ENCODE measurements at places on chromosomes 16 and 17.

- no peak for DNase-seq
These were observed 21.6 kb upstream of the CDH1 start for GRCh38 chr16:68715471-68715870.

DNA sequence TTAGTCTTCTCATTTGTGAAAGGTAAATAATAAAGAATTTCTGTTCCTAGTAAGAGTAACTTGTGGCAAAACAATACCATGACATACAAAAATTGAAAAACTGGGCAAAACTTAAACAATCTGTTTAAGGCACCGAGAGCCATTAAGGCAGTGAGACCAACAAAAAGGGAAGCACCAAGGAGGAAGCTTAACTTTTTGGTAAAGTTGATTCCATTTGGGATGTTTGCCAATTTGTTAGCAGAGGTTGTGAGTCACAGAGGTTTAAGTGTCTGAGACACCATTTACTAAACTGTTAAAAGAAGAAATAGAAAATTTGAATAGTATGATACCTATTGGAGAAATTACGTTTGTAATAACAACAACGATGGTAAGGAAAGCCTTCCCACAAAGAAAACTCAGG, 4.9 kb downstream of the SLC35G3 start:
- no peak for DNase-seq

DNA sequence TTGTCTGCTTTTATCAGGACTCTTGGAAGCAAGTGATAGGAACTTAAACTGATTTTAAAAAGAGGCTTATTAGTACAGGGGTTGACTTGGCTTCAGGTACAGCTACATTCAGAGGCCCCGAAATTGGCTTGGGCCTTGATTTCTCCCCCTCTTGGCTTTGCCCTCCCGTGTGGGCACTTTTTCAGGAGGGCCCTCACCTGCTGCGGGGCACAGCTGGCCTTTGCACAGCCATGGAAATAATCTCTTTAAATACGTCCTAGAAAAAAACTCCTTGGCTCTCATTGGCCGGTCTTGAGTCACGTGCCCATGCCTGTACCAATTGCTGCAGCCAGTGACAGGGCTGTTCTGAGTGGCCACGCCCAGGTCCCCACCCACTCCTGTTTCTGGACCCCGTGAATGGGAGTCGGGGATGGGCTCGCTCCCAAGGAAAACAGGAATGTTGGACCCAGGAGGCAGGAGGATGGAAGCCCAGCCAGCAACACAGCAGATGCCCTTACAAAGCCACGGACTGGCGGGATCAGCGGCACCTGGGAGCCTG, 15.0 kb downstream of the CA5A start:
- no peak for DNase-seq

GRCh38 chr16:22192261-22193062, 13.6 kb upstream of the EEF2K start:
- peak; percentile 49 for DNase-seq

DNA sequence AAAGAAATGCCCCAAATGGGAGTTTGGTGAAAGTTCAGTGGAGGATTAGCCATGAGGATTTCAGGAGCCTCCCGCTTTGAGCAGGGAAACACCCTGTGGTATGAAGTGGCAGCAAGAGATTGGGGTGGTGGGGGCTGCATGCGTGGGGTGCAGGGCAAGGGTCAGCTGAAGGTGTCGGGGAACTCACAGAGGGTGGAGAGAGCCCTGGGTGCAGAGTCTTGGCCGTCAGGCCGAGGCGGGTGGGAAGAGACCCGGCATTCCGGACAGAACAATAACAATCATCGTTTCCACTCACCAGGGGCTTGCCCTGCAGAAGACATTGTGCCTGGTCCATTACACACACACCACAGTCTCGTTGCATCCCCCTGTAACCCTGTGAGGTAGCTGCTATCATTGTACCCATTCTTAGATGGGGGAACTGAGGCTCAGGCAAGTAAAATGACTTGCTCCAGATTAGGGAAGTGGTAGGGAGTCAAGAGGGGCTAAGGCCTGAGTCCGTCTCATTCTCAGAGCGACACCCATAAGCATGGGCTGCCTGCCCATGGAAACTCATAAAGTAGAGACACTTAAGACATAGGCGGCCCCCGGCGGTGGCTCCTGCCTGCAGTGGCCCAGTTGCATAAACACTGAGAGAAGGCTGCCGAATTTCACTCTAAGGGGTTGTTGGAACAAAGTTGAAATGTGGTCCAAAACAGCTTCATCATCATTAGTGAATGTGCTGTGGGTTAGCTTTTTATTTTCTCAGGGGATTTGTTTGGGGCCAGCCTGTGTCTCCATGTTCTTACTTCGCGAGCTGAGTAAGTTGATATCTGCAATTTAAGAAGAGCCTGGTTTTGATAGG, 93.3 kb downstream of the CMIP start:
- no peak for DNase-seq

DNA sequence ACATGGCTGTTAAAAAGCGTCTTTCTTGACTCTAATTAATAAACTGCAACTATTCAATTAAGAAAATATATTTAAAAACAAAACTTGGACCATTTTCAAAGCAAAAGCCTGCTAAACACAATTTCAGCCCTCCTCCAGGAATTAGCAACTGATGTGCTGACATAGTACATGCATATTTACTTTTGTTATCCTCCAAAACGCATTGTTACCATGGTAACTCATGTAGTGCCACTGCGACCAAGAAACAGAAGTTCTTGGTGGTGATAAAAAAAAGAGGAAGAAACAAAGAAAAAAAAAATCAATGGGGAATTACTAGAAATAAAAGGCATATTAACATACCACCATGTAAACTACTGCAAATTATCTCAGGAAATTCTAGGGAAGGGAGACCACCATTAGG, 793.4 kb upstream of the CDH8 start:
- no peak for DNase-seq

DNA sequence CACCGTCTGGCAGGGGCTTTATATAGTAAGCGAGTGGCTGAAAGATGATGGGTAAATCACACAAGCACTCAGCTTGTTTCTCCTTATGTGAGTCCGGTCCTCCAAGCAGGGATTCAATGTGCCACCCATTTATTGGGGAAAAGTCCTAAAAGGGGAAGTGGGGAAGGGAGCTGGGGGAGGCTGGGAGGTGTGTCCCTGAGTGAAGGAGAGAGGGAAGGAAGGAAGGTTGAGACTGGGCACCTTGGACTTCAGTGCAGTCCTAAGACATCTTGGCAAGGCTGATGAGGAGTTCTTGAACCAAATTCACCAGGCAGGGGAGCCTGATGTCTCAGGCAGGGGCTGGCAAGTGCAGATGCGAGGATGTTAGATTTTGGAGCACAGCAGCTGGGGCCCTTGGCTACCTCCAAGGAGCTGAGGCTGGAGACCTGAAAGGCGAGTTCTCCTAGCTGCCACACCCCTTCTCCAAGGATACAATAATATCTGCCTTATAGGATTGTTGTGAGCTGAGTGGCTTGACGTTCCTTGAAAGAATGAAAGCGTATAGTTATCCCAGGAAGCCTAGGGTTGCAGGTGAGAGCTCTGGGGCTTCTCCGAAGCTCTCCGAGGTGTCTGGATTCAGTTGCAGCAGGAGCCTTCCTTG, 23.0 kb upstream of the CYLD start:
- no peak for DNase-seq

- no peak for DNase-seq
These were observed 4.4 kb upstream of the CYLD start for GRCh38 chr16:50737420-50737959.

DNA sequence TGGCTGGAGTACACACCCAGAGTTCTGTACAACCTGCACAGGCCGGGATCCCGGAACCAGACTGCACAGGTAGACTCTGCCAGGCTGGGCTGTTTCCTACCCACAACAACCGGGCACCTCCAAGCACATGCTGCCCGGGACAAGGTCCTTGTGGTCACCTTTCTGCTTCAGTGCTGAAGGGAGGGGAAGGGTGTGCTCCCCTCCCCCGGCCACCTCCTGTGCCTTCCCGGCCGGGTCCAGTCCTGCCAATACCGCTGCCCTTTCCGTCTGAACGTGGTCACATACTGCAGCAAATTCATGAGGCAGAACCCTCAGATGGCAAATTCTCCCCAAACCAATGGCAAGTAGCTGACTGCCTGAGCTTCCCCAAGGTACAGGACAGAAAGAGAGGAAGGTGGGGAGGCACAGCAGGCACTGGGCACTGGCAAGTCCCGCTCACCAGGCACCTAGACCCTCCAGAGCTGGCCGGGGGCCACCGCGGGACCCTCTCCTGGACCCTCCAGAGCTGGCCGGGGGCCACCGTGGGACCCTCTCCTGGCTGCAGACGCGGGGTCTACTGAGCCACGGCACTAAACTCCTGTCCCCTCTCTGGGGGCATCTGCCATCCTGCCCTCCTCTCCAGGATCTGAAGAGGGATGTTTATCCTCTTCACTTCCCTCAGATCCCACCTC, 22.8 kb downstream of the SLC43A2 start:
- no peak for DNase-seq

DNA sequence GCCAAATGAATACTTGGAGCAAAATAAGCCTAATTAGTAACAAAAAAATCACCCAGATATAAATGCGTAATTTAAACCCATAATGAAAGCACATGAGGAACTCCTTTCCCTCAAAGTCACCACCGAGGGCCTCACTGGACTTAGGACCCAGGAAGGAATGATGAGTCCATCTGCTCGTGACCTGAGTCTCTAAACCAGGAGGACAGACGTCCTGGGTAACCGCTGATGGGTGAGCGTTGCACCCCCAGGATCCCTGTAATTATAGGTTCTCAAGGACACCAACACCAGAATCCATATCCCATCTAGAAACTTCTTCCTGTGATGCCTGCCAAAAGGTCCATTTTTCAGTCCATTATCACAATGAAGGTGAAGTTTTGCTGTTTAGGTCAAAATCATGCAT, 121.4 kb downstream of the ZNF778 start:
- no peak for DNase-seq

- no peak for DNase-seq
These were observed 2.1 kb downstream of the CPPED1 start for GRCh38 chr16:12801511-12802042.

GRCh38 chr17:2700030-2700490, 11.5 kb downstream of the CLUH start:
- DNase-seq, result no peak

- peak; percentile 68 for DNase-seq
These were observed 16.6 kb upstream of the DLX4 start for GRCh38 chr17:49952209-49952911.

DNA sequence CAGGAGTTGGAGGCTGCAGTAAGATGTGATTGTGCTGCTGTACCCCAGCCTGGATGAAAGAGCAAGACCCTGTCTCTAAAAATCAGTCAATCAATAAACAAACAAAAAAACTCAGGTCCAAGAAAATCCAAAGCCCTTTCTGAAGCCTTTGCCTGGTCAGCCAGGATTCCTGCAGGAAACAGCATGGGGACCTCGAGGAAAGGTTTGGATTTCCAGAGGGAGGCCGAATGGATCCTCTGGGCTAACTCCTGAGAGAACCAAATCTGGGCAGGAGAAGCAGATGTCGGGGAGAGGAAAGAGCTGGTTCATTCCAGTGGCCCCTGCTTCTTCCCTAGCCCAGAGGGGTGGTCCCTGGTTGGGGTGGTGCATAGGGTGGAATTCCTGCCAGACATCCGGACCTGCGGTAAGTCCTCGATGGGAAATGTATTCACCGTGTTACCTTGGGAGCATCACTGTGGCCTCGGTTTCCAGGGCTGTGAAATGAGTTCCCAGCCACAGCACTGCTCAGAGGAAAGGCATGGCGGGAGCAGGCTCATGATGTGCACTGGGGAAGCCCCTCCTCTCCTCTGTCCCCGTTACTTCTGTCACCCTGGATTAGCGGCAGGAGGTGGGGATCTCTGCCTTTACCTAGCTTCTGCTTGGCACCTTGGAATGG, 75.1 kb downstream of the CYLD start:
- DNase-seq, result no peak

DNA sequence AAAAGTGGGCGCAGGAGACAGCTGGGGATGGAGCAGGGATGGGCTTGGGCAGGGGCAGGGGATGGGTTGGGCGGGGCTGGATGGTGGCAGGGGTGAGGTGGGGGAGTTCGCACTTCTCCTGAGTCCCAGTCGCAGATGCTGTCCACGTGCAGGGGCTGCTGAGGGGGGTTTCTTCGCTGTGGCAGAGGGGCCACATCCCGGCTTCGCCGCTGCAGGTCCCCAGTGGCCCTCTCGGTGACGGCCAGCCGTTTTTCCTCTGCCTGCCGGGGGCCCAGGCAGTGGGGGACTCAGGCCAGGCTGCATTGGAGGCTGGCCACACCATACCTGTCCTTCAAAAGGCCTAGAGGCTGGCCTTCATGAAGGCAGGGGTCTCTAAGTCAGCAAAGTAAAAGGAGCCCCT, 8.3 kb downstream of the EVPL start:
- DNase-seq, result no peak

DNA sequence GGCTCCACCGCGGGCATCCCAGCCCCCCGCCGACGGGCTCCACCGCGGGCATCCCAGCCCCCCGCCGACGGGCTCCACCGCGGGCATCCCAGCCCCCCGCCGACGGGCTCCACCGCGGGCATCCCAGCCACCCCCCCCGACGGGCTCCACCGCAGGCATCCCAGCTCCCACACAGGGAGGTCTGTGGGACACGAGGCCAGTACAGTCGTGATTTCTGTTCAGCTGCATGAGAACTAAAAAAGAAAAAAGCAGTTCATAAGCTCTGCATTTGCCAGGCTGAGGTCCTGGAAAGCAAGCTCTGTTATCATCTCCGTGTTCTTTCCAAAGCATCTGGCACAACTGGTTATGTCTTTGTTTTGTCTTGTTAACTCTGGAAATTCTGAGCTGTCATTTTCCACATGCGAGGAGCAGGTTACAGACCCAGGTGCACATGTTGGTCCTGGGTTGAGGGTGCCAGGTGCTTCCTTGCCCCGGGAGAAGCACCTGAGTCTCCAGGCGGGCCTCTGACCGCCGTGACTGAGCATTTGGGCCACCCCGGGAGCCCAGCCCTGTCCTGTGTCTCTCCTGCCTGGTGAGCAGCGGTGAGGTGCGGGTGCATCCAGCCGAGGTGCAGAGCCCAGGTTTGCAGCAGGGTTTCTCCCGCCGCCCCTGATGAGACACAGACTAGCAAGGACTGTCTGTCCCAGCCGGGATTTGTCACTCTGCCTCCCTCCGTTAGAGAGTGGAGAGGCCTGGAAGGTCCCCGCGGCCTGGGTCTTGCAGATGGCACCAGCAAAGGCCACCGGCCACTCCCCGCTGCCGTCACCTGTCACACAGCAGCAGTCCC, 9.9 kb upstream of the WFIKKN1 start:
- no peak for DNase-seq

DNA sequence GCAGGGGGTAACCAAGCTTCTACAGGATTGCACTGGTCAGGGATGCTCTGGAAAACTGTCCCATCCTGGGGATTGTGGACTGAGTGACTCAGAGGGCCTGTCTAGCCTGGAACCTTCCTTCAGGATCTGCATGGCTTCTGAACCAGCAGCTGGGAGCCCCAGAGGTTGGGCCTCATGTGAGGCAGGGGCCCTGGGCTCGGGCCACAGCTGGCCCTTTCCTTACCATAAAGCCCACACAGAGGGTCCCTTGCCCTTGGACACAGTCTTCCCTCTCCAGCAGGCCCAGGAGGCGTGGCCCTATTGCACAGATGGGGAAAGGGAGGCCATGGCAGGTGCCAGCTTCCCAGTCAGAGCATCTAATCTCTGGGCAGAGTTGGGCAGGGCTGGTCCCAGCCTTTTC, 30.5 kb downstream of the ADCY7 start:
- DNase-seq, result no peak
